ENCODE measurements at places on chromosomes 16 and 17.

GRCh38 chr17:76213491-76213890 lies 26.8 kb downstream of the RNF157 start:
- DNase-seq = no peak

- no peak for DNase-seq
Measured at GRCh38 chr16:72959301-72959996, 88.5 kb downstream of the ZFHX3 start.

GRCh38 chr16:79918916-79919315 lies 318.4 kb upstream of the MAF start:
- no peak for DNase-seq

- no peak for DNase-seq
Measured at GRCh38 chr16:58836427-58836826, 102.3 kb upstream of the GOT2 start.

DNA sequence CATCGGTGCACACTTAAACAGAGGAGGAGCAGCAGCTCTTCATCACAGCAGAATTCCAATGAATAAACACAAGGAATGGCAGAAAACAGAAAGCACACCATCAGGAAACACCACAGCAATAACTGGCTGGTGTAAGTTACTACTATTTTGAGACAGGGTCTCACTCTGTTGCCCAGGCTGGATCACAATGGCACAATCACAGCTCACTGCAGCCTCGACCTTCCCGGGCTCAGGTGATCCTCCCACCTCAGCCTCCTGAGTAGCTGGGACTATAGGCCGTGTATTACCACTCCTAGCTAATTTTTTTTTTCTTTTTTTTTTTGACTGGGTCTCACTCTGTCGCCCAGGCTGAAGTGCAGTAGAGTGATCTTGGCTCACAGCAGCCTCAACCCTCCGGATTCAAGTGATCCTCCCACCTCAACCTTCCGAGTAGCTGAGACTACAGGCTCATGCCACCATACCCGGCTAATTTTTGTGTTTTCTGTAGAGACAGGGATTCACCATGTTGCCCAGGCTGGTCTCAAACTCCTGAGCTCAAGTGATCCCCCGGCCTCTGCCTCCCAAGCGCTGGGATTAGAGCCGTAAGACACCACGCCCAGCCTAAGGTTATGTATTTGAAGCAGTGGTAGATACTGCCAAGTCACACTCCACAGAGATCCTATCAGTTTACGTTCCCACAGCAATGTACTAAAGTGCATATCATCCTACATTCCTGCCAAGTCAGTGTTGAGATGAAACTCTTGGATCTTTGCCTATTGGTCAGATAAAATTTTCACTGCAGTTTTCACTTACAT lies 20.7 kb downstream of the TRAP1 start:
- DNase-seq = no peak

- no peak for DNase-seq
Measured at GRCh38 chr16:79165506-79165905, 435.0 kb downstream of the MAF start.

DNA sequence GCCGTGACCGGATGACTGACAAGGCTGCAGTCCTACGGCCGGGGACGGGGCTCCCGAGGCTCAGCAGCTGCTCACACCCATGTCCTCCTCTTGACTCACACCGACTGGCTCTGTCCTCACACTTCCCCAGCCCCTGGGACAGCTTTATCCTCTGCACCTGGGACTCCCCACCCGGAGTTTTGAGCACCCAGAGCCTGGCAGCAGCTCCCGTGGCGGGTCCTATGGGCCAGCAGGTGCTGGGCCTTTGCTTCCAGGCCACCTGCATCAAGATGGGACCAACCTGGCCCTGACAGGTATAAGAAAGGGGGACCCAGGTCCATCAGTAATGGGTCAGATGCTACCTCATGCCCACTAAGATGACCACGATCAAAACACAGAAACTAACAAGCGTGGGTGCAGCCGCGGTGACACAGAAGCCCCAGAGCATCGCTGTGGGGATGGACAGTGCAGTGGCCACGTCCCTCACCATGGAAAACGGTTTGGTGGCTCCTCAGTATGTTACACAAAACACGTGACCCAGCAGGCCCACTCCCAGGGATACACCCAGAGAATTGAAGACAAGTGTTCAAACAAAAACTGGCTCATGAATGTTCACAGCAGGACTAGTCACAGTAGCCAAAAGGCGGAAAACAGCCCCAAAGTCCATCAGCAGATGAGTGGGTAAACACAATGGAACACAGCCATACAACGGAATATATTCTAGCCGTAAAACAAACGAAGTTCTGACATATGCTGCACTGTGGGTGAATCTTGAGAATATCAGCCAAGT lies 3.3 kb upstream of the NOTUM start:
- DNase-seq = no peak

DNA sequence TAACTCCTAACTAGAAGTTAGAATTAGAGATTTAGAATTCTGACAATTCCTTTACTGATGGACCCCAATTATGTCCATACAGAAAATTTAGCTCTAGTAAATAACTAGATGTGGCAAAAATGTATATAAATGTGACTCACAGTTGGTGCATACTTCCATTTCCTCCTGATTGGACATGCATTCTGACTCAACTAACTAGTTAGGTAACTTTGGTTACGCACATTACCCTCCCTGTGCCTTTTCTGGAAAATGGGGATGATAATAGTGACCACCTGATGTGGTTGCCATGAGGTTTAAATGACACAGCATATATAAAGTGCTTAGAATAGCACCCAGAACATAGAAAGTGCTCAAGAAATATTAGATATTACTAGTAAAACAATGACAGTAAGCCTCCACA lies 550.0 kb upstream of the SALL1 start:
- DNase-seq = no peak

DNA sequence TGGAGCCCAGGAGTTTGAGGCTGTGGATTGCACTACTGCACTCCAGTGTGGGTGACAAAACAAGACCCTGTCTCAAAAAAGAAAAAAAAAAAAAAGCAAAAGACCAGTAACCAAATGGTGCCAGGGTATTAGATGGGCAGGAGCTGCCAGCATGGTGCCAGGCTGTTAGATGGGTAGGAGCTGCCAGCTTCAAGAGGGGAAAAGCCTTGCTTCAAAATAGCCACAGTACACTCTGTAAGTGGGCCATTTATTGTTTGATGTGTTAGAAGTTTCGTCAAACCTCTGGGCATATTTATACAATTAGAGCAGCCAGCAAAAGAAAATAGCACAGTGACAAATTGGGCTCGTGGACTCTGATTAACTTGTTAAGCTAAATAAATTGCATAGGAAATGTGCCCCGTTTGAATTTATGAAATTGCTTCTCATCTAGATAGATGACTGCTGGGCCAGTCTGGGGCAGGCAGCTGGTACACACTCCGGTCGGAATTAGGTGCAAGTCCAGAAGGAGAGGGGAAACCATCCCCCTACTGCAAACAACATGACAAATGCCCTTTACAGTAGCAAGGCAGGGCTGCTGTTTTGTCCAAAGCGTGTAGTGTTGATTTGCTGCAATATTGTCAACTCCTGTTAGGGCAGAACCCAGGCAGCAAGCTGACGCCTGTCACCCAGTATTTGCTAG lies 126.3 kb upstream of the IRX3 start:
- no peak for DNase-seq

GRCh38 chr16:19929062-19929511 lies 44.4 kb upstream of the GPRC5B start:
- no peak for DNase-seq

DNA sequence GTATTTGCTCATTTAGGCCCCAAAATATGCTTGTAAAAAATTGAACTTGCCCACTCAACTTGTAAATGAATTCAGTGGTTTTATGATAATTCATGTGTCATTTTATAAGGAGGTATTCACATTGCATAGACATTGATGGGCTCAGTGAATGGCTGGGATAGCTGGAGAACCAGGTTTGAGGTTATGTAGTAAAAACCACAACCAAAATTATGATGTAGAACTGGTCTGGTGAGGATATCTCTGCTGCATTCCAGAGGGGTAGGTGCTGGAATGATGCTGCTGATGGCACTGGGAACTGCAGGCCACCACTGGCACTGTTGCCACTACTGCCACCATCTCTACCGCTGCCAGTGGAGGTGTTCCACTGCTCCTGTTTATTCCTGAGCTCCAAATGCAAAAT lies 21.5 kb upstream of the RABEP1 start:
- no peak for DNase-seq

DNA sequence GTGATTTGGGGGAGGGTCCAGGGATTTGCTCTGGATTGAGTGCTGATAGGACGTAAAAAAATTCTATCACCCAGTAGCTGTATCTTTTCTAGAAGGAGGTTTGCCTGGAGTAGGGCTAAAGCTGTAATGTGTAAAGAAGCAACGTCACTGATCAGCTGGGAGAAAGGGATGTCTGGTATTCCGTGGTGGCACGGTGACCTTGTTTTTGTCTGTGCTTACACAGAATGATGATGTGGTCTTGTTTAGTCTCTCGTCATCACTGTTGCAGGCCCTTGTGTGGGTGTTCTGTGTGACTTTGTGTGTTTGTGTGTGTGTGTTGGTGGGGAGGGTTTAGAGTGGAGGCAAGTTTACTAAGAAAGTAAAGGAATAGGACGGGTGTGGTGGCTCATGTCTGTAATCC lies 22.5 kb upstream of the ARHGAP17 start:
- no peak for DNase-seq

GRCh38 chr17:28986714-28987655 lies 18.8 kb downstream of the SEZ6 start:
- DNase-seq = no peak

DNA sequence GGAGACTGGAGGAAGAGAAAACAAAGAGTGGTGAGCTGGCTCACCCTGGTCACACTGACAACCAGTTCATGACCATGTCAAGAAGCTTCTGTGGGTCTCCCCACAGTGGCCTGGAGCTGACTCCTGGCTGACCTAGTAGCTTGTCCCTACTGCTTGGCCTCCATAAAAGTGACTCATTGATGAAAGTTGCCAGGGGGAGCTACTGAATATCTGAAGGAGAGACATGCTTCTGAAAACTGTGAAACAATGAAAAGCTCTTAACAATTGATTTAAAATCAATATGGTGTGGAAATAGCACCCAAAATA lies 22.0 kb downstream of the SMPD3 start:
- no peak for DNase-seq

DNA sequence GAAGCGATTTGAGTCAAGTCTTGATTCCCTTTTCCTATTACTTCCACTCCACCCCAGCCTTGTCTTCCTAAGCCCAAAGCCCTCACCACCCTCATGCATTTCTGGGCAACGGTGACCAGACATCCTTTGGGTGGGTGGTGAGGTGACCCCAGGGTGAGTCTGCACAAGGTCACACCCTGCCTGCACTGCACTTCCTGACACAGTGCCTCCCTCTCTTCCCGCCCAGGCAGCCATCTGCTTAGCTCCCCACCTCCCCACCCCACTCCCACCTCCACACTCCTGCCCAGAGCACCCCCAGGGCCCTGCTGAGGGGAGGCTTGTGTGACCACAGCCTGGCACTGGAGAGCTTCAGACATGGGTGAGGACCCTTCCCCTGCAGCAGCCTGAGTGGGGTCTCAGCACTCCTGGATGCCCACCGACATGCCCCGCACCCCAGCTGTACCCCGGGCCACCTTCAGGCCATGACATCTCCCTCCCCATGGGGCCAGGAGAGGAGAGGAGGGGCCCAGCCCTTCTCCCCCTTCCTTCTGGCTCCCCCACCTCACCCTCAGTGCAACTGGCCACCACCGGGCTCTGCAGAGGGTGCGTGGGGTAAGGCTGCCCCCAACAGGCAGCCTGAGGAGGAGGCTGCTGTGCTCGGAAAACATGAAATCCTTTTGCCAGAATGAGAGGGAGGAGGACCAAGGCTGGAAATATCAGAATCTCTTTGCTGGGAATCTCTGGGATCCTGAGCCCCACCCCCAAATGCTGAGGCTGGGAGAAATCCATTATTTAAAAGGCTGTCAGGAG lies 68.6 kb downstream of the CCT6B start:
- DNase-seq = no peak

DNA sequence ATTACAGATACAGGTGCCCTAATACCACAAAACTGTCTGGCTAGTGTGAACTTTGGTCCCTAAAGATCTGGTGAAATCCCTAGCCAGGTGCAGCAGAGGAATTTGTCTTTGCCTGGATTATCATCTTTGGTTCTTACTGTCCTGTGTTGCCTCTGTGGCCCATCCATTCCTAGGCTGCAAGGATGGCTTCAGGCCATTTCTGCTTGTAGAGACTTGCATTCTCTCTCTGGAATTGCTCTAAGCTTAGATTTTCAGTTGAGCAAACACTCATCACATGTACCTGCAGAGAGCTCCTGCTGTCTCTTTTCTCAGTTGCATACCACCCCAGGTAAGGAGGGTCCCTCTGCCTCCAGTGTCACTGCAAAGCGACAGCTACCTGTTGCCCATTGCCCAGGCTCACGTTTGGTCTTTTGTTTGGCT lies 114.9 kb downstream of the PRKCA start:
- DNase-seq = no peak

- no peak for DNase-seq
Measured at GRCh38 chr17:17713839-17714238, 32.6 kb downstream of the RAI1 start.

DNA sequence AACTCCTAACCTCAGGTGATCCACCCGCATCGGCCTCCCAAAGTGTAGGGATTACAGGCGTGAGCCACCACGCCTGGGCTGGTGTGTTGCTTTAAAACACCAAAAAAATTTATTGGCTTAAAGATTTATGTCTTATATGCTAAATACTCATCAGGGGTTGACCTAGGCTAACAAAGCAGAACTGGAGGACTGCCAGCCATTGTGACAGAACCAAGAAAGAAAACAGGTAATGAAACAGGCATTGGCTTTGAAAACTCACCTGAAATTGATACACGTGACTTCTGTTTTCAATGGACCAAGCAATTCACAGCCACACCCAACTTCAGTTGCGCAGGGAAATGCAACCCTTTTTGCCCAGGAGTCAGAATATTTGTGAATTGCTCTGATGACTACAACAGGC lies 4.9 kb upstream of the PHAF1 start:
- DNase-seq = no peak

DNA sequence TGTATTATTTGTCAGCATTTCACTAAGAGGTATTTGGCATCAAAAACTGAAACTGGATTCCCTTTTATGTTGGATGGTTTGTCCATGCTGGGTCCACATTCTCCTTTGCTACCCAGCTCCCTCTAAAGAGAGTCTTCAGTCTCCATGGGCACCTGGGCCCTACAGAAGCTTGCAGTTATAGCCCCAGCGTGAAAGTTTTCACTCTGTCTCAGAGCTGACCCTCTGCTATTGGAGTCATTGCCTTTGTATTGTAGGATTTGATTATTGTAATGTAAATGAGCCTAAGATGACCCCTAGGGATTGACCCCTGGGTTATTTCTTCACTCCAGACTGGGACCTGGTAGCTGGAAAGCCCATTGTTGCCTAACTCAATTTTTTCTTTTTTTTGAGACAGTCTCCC lies 1026.5 kb upstream of the EEF2KMT start:
- DNase-seq = no peak
